Liver (tissue), 10 donors: ENCODE measurements at places on chromosomes 1 and 21. TPM values are rescaled to one million over a fixed set of nuclear protein-coding genes. Genes with fewer than 3 reads are reported as not detected.
A peak's percentile ranks its signal among the peaks of the same experiment; 100 is the strongest.

DNA sequence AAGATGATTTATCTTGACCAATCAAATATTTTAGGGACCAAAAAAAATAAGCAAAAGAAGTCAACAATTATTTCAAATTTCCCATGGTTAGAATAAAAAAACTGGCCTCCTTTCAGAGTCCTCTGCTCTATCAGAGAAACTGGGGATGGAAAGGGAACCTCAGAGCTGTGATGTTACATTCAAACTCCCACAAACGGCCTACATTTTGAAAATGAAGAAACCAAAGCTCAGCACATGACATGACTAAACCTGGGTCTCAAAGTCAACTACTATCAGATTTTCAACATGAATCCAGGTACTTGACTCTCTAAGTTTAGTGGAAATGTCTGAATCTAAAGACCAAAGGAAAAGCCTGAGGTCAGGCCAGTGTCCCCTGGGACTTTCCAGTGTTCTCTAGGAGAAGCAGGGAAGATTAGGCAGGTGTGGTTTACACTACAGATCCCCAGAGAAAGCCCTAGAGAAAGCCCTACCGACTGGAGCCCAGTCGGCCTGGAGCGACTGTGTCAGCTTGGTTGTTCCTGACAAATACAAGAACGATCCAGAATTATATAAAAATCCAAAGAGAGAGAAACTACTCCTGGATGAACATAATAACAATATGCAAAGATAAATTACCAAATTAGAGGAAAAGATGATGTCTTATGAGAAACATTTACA is 24.8 kb downstream of the JAK1 start:
- DNase-seq, result no peak

DNA sequence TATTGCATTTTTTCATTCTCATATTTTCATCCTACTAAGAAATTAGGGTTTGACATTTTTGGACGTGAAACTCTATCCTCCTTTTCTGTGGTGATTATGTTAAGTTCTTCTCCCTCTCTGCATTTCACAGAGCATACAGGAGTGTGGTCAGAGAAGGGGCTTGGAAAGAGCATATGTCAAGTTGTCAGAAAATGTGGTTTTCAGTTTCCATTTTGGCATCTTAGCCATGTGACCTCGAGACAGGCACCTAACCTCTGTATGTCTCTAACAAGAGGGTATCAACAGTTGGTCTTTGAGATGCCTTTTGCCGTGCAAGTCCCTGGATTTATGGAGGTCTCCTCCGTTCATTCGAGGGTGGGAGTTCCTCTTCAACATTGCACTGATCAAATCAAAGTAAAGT is 140.7 kb downstream of the CYYR1 start:
- DNase-seq, result no peak

GRCh38 chr1:174742805-174743653 is 256.7 kb upstream of the CACYBP start:
- no peak for DNase-seq

GRCh38 chr1:171286032-171286705 is 27.8 kb upstream of the FMO4 start:
- DNase-seq, result no peak

DNA sequence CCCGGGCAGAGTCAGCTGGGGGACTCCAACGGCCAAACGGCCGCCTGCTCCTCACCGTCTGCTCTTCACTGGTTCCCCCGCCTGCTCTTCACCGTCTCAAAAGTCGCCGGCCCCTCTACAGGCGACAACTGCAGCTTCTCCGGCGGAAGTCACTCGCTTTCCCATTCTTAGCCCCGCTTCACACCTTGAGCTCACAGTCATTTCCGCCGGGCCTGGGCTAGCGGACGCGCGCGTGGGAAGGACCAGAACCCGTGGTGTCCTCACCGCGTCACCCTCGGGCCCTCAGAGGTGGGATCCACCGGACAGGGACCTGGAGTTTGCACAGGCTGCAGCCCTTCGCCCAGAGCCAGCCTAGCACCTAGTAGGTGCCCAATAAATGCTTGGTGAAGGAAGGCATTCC is 27.9 kb upstream of the HJV start:
- no peak for DNase-seq

GRCh38 chr21:36705679-36706481 is 7.0 kb downstream of the SIM2 start:
- DNase-seq, result peak; percentile 32

- no peak for DNase-seq
Measured at GRCh38 chr1:67608661-67609576, 76.1 kb upstream of the GADD45A start.

The NR1I3 gene
- total RNA-seq, result 52.3 TPM

The PM20D1 gene
- total RNA-seq, result under 0.01 TPM

The OXCT2 gene
- 0.17 TPM for total RNA-seq
